DND-41 (cell line): ENCODE measurements at places on chromosomes 7 and 10.
A peak's percentile ranks its signal among the peaks of the same experiment; 100 is the strongest.

GRCh38 chr10:56091872-56092271 is 269.2 kb downstream of the ZWINT start:
- no peak for DNase-seq

- DNase-seq, result no peak
Observed at GRCh38 chr10:19054289-19054835, 5.8 kb downstream of the MALRD1 start.

- no peak for DNase-seq
Observed at GRCh38 chr10:44253769-44254462, 131.0 kb downstream of the CXCL12 start.

GRCh38 chr10:10830293-10830986 is 187.2 kb upstream of the CELF2 start:
- DNase-seq, result no peak

- no peak for DNase-seq
Observed at GRCh38 chr7:117907049-117907640, 33.9 kb upstream of the CTTNBP2 start.

DNA sequence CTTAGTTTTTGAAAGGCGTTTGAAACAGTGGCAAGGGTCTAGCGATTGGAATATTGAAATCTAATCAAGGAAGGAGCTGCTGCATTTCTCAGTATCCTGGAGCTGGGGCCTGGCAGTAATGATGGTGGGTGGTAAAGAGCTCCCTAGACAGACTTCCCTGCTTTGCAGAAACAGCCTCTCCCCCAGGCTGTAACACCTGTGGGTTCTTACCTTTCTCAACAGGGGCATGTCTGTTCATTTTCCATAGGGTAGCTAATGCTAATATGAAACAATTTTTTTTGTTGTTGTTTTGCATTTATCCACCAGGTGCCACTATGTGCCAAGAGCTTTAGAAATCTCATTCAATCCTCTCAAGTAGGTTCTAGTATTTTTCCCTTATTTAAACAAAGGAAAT is 345.5 kb downstream of the REEP3 start:
- no peak for DNase-seq

DNA sequence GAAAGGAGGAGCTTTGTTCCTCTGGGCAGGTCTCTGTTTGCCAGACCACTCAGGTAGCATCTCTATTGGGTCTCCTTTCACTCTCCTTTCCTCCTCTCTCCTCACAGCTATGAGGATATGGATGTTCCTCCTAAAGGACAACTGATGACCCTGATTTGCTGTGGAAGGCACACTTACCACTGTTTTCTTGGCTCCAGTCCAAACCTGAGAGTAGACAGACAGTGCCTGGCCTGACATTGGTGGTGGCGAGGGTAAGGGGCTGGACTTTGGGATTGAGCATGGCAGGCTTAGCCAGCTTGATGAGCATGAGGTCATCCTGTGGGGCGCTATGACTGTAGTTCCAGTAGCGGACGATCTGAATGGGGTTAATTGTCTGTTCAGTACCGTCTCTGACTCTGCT is 3.6 kb downstream of the PRSS37 start:
- no peak for DNase-seq

DNA sequence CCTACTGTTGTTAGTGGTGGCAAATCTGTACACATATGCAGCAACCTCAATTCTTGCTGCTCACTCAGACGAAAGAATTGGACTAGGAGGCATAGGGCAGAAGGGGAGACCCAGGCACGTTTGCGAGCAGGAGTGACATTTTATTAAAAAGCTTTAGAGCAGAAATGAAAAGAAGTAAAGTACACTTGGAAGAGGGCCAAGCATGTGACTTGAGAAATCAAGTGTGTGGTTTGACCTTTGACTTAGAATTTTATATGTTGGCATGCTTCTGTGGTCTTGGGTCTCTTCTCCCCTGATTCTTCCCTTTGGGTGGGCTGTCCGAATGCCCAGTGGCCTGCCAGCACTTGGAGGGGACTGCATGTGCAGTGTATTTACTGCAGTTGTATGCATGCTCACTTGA is 205.5 kb upstream of the SEMA3D start:
- DNase-seq, result no peak

- no peak for DNase-seq
Observed at GRCh38 chr7:102149416-102149815, 137.3 kb upstream of the SH2B2 start.

DNA sequence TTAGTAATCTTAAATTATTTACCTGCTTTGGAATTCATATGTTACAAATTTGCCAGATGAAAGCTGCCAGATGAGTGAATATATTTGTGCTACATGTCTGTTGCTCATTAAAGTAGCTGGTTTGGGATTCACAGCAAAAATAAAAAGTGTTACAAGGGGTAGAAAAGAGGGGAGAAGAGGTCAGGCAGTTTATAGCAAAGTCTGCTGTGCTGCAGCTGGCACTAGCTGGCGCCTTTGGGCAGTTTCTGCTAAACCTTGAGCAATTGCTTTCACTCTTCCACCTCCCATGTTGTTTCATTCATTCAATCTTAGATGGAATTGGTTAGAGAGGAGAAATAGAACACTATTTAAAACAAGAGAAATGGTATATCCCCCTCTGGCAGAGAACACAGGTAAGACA is 404.1 kb upstream of the LRGUK start:
- DNase-seq, result no peak

- DNase-seq, result no peak
Observed at GRCh38 chr7:73851410-73852338, 9.3 kb upstream of the TMEM270 start.

GRCh38 chr7:155386608-155387007 is 71.3 kb upstream of the EN2 start:
- DNase-seq, result no peak

GRCh38 chr7:82441669-82442478 is 1.7 kb downstream of the CACNA2D1 start:
- no peak for DNase-seq

DNA sequence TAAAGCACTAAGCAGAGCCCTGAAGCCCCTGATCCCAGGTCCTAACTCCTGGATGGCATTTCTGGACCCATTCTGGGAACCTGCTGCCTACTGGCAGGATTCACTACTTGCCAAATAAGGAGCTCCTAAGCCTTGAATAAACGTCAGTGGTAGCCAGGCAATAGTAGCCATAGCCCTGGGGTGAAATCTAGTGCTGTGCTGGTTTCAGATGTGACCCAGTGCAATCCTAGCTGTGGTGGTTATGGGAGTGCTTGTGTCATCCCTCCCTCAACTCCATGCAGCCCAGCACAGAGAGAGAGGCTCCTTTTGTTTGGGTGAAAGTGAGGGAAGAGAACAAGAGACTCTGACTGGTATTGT is 43.7 kb downstream of the PCLO start:
- DNase-seq, result no peak

DNA sequence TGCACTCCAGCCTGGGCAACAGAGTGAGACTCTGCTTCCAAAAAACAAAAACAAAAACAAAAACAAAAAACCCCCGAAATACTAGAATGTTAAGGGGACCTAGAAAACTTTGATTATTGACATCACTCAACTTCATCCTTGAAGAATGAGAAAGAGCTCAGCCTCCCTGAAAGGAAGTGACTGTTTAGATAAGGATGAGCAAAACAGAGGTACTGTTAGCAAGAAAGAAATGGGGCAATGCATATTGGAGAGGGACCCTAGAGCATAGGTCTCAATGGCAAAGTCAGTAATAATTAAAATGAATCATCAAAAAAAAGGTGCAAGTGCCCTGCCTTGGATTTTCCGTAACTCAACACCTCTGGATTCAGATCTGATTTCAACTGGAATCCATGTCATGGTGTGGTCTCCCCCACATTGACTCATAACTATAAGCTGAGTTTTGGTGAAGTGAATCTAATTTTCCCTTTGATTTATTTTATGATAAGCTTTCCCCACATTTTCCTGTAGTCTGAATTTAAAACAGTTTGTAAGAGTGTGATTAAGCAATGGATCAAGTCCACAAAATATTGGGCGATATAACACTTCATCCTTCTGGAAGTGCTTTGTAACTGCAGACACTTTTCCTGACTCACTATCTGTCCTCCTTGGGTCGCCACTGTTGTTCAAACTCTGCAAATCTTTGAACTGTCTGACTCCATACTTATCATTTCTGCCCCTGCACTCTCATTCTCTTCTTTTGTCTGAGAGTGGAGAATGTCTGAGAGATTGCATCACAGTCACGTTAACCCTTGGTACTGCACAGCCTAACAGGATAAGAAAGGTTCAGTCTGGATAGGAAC is 224.8 kb upstream of the LYZL1 start:
- no peak for DNase-seq

- no peak for DNase-seq
Observed at GRCh38 chr7:20778063-20778721, 8.5 kb downstream of the SP8 start.

GRCh38 chr7:151114151-151115090 is 28.1 kb downstream of the AGAP3 start:
- DNase-seq, result no peak

DNA sequence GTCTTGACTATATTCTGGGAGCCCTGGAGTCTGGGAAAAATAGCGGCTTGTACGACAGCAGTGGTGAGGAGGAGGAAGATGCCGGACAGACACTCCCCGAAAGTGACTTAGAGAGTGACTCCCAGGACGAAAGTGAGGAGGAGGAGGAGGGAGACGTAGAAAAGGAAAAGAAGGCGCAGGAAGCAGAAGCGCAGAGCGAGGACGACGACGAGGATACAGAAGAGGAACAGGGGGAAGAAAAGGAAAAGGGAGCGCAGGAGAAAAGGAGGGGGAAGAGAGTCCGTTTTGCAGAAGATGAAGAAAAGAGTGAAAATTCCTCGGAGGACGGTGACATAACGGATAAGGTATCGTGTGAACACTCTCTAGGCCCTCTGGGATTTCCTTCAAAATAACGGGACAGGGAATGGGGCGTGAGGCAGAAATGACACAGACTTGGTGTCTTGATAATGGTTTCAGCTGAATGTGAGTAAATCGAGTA is 908 bp downstream of the NOM1 start:
- peak; percentile 30 for DNase-seq

DNA sequence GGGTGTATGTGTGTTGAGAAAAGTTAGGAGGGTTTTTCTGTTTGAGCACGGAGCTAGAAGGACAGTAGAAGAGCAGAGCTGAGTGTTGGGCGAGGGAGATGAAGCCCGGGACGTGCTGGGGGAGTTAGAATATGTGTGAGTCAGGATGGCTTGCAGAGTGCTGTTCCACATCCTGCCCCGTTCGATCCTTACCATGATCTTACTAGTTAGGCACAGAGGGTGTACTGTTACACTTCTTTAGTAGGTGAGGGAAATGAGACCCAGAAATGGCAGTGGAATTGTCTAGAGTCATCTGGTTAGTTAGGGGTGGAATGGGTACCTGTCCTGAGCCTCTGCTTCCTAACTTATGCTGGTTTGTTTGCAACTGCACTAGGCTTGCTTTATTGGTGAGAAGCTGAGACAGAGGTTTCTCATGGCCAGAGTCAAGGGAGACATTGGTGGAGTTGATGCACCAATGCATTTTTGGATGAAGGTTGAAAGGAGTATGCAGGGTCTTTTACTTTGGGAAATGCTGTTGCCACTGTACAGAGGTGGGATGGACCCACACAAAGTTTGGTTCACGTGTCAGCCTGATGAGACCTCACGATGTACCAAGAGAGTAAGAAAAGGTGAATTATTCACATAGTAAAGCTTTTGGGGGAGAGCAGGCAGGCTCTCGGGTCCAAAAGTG is 42.4 kb downstream of the CCNY start:
- no peak for DNase-seq

DNA sequence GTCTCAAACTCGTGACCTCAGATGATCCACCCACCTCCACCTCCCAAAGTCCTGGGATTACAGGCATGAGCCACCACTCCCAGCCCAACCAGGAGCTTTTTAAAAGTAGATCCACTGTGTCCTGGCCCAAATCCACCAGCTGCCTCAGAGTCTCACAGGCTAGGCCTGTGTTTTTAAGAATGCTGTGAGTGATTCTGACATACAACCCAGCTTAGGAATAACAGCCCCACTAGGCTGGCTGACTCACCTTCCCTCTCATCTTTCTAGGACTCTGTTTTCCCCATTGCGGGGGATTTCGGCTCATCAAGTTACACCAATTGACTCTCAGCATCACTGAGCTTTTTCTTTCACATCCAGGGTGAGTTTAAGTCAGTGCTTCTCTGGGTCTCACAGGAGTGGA is 207.6 kb downstream of the SKIDA1 start:
- no peak for DNase-seq

GRCh38 chr10:7485799-7486198 is 75.0 kb upstream of the SFMBT2 start:
- no peak for DNase-seq

- no peak for DNase-seq
Observed at GRCh38 chr7:74498996-74499834, 45.5 kb downstream of the GTF2IRD1 start.

DNA sequence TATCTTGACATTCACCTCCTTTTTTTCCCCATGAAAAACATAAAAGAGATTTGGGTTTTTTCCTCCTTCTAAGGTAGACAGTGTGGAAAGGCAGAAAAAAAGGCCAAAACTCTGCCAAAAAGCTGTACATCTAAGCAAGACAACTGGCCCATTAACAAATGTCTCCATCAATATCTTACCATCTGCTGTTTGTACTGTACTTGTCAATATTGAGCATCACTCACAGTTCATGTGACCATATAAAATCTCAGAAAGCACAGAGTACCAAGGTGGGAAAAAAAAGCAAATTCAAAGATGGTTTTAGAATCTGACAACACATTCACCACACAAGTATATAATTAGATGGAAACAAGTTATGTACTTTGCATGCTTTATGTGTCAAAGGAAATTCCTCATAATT is 52.6 kb downstream of the CACNA2D1 start:
- no peak for DNase-seq

DNA sequence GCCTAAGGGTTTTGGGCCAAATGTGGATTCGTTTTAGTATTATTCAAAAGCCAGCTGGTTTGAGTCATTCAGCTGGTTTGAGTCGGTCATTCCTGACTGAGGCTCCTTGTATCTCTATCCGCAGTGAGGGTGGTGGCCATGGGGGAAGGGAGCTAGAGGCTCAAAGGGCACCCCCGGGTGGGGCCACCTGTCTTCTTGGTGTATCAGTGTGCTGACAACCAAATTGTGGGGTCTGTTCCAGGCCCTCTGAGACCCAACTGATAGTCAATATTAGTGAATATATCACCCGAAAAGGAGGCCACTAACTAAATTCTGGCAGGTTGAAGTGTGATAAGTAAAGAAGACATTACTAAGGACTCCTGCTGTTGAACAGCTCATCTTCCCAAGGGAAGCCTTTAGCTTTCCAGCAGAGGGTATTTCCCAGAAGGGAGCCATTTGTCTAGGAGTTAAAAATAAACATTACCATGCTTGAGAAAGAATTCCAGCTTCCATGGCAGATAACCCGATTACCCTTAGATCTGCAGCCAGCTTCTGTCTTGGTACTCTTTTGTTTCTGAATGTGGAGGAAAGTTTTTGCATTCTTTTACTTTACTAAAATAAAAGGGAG is 29.9 kb upstream of the DDX50 start:
- DNase-seq, result no peak

- DNase-seq, result no peak
Observed at GRCh38 chr7:70303309-70303708, 705.0 kb downstream of the AUTS2 start.

DNA sequence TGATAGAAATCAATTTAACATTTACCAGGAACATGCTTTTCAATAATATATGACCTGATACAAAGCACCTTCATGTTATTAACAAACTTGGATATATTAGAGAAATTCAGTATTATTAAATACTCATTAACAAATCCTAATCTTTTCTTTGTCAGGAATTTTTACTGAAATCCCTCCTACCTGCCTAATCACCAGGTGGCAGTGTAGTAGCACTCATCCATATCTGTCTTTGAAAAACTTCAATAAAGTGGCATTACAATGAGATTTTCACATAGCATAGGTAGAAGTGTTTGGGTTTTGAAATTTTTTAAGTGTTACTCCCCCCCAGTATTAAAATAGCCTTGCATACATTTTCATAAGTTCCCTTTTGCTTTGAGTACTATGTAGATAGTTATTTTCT is 1246.6 kb upstream of the LRRN3 start:
- DNase-seq, result peak; percentile 23
